ENCODE measurements at places on chromosomes 1 and 21. TPM values are rescaled to one million over a fixed set of nuclear protein-coding genes. Genes with fewer than 3 reads are reported as not detected.

TTC39A gene
- polyA plus RNA-seq = 2.3 TPM

F13B gene
- polyA plus RNA-seq = not detected

KRTAP19-6 gene
- not detected for polyA plus RNA-seq

NHLH1 gene
- polyA plus RNA-seq = 0.89 TPM

PGBD5 gene
- polyA plus RNA-seq = 3.9 TPM

TMPRSS3 gene
- not detected for polyA plus RNA-seq

PDZK1 gene
- 0.49 TPM for polyA plus RNA-seq

C1orf115 gene
- 2.5 TPM for polyA plus RNA-seq

UTP25 gene
- polyA plus RNA-seq = 3.6 TPM

PRAMEF12 gene
- not detected for polyA plus RNA-seq

RBM11 gene
- polyA plus RNA-seq = 6.3 TPM

ERRFI1 gene
- 19.7 TPM for polyA plus RNA-seq

CDC42 gene
- 118 TPM for polyA plus RNA-seq

LDLRAD1 gene
- polyA plus RNA-seq = not detected

MTF2 gene
- 133 TPM for polyA plus RNA-seq

Data from GM23338 (cell line).